Esophagus mucosa (tissue), 1 donor: ENCODE measurements at places on chromosomes 13 and 19. TPM values are rescaled to one million over a fixed set of nuclear protein-coding genes. Genes with fewer than 3 reads are reported as not detected.
A peak's percentile ranks its signal among the peaks of the same experiment; 100 is the strongest.

DNA sequence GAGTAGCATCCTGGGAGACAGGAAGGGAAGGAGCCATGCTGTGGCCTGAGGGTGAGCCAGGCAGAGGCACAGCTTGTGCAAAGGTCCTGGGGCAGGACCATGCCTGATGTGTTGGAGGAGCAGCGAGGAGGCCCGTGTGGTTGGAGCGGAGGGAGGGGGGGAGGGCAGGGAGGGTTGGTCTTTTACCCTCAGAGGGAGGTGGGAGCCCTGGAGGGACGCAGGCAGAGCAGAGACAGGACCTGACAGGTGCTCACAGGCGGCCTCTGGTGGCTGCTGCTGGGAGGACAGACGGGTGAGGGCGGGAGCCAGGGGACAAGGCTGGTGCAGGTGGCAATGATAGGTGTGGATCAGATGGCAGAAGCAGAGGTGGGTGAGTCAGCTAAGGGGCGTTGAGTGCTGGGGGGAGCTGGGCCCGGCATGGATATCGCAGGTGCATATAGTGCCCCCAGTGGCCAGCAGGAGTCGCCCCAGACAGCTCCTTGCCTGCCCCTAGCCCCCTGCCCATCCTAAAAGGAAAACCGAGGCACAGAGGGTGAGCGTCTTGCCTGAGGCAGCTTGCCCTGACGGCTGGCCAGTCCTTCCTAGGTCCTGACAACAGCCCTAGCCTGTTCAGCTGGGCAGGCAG, 9.8 kb upstream of the GNA15 start:
- peak; percentile 71 for ATAC-seq

DNA sequence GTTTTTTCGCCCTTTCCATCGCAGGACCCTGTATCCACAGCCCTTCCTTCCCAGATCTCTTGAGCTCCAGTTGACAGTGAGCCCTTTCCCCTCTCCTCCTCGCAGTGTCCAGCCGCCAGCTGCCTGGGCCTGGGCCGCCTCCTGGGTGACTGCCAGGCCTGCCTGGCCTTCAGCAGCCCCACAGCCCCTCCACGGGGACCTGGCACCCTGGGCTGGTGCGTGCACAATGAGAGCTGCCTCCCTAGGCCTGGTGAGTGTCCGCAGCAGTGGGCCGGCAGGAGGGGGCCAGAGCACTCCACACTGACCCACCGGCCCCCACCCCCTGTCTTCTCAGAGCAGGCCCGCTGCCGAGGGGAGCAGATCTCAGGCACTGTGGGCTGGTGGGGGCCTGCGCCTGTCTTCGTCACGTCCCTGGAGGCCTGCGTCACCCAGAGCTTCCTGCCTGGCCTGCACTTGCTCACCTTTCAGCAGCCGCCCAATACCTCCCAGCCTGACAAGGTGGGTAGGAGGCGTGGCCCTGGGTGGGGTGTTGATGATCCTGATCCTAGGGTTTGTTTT, 19.0 kb downstream of the MEGF8 start:
- peak; percentile 22 for ATAC-seq

Gene PALM3
- total RNA-seq = 0.08 TPM

DNA sequence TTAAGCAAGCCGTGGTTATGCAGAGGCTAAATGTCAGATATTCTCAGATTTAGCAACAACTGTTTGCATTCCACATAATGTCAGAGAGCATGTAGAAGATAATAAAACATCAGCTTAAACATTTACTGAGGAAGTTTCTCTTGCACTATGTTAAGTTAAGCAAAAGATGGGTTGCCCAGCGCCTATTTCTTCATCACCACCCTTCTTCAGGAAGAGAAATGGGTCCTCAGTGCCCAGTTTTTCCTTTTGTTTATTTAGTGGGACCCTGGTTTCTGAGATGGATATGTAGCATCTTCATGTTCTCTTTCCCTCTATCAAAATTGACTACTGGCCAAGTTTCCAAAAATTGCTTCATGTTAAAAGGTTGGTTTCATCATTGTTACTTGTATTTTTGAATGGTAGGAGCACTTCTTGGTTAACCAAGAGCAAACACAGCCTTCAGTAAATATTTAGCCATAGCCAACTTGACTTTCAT, 356.8 kb downstream of the RFC3 start:
- no peak for ATAC-seq

- ATAC-seq = no peak
These were observed 33.2 kb downstream of the EFNA2 start for GRCh38 chr19:1318678-1319471.

DNA sequence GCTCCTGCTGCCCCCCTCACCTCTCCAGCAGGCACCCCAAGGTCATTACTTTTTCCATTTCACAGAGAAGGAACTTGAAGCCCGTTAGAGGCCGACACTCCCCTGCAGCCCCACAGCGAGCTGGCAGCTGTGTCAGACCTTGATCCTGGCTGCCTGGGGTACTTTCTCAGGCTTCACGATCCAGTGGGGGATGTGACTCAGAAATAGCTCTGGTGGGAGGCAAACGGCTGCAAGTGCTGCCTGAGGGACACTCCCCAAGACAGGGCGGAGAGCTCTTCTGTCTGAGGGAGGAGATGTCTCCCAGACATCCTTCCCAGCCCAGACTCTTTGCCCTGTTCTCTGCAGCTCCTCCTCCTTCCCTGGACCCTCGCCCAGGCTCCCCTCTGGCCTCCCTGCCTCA, 4.8 kb downstream of the TSKS start:
- ATAC-seq = no peak

DNA sequence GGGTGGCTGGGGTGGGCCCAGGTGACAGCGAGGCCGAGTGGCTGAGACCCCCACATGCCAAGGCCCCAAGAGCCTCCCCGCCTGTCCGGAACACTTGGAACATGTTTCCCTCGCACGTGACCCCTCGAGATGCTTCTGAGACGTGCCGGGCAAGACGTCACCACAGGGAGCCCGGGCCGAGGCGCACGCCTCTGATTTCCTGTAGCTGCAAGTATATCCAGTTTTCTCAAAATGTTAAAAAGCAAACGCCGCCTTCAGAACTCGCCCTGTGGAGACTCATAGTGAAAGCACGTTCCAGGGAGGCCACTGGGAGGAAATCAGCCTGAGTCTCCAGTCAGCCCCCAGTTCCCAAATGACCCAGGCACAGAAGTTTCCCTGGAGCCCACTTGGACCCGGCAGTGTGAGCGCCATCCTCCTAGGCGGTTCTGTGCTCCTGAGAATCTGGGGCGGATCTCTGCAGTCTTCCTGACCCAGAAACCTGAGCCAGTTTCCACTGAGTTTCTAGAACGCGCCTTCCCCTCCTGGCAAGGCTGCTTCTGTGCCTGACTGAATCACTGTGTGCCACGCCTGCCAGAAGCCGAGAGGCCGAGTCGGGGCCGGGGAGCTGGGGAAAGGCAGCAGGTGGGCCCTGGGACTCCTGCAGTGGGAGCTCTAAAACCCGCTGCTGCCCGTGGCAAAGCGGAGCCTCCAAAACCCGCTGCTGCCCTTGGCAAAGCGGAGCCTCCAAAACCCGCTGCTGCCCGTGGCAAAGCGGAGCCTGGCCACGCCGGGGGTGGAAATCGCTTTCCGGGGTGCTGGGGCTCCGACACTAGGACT, 179.3 kb downstream of the KDM4B start:
- peak; percentile 19 for ATAC-seq

GRCh38 chr13:30088312-30088855, 219.0 kb downstream of the KATNAL1 start:
- no peak for ATAC-seq

GRCh38 chr19:56566904-56567273, 379 bp upstream of the ZNF470 start:
- ATAC-seq = peak; percentile 42

GRCh38 chr19:41355802-41356201, 2.1 kb upstream of the TGFB1 start:
- no peak for ATAC-seq

Gene ZNF766
- 6.4 TPM for total RNA-seq

Gene FGF22
- total RNA-seq = 0.12 TPM

DNA sequence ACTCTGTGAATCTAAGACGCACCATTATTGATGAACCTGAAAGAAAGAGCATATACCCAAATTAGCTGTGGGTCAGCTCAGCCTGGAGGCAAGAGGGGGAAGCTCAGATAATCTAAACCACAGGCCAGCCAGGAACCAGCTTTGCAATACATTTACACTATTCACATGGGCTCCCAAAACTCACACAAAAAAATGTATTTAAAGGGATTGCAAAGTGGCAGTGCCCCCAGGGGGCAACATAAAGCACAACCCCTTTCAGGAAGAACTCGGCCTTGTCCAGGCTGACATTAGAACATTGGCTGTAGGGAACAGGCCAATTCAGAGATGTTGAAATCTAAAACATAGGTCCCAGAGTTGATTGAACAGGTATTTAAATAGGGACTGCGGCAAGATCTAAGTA, 3.2 kb upstream of the PROZ start:
- no peak for ATAC-seq

DNA sequence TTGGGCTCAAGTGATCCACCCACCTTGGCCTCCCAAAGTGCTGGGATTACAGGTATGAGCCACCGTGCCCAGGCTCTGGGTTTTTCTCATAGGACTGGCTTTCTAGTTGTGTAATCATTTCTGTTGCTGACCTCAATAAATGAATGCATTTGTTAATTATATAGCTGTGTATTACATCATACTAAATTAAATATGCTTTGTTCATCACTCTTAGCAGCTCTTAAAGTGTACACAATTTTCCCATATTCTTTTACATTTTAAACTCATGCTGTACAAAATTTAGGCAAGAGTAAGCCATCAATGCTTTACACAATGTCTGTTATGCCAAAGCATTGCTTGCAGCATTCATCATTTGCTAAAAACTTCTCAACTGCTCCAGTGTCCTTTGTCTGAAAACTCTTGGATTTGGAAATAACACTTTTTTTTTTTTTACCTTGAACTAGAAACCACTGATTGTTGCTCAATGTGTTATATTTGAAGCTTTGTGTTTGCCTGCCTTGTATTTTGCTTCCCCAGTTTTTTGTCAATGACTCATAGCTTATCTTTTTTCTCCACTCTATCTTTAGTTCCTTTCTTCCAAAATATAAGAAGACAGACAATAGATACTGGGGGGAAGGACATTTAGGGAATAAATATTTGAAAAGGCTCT, 31.4 kb downstream of the CCDC122 start:
- ATAC-seq = no peak

Gene CERS4
- 84.8 TPM for total RNA-seq

Gene ZNF568
- 3.5 TPM for total RNA-seq
